ENCODE measurements at places on chromosomes 7 and 10.

GRCh38 chr10:90935581-90936275 lies 14.8 kb upstream of the ANKRD1 start:
- no peak for DNase-seq

- DNase-seq: no peak
These were observed 233.2 kb downstream of the SORCS1 start for GRCh38 chr10:106931159-106931852.

DNA sequence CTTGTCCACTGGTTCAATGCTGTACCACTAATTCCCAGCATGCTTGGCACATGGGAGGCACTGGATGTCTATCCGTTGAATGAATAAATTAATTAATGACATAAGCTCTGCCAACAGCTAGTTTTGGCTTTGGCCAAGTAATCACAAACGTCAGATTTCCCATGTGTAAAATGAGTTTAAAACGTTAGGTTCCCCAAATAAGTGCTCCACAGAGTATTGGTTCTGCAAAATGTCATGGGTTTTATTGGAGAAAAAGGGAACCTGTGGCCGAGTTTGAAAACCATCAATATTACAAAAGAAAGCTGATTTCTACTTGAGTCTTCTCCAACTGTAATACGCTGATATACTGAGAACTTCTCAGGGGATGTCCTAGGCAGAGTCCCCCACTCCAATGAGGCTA lies 23.2 kb downstream of the ELMO1 start:
- DNase-seq: no peak

DNA sequence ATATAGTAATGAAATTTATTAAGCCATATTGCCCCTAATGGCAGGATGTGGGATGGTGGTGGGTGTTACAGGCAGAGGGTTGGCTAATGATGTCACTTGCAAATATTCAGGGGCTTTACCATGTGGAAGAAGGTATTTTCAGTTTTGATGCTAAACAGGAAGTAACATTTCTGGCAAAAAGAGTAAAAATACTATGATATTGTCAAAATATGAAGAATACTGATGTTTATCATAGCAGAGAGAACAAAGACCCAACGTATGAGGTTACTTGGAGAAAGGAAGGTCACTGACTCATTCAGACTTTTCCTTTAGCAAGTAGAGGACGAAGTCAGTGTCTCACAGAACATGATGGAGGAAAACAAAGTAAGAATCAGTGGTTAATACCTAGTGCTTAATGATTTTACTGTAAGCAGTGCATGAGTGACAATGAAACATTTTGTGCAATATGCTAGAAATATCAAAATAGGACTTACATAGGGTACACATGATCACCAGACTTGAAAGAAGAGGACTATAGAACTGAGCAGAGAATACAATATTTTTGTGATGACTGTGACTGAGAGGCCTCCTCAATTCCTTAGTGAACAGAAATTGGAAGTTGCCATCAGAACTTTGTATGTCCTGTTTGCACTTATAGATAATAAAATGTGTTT lies 89.7 kb upstream of the STEAP4 start:
- DNase-seq: no peak

All from activated gamma-delta T cell treated with anti-CD3 and anti-CD28 coated beads, Interleukin-2, amount 50 U/mL, for 16 hours (primary cell).